Myocyte (in vitro differentiated cells): ENCODE measurements at places on chromosomes 2 and 18. TPM values are rescaled to one million over a fixed set of nuclear protein-coding genes. Genes with fewer than 3 reads are reported as not detected.

DNA sequence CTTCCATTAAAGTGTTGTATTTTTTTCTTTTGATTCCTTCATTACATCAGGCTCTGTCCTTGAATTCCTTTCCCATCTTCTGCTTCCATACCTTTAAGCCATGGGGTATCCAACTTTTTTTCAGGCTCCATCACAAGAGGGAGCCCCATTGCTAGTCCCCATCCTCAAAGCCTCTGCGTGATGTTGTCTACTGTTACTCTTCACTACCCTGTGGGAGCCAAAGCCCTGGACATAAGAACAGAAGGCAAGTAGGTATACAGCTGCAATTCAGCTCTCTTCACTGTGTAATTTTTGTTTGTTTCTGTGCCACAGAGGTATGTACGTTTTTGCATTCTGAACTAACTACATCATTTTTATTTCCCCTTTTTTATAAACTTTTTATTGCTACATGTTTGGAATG lies 36.6 kb upstream of the CCNYL1 start:
- DNase-seq = no peak

DNA sequence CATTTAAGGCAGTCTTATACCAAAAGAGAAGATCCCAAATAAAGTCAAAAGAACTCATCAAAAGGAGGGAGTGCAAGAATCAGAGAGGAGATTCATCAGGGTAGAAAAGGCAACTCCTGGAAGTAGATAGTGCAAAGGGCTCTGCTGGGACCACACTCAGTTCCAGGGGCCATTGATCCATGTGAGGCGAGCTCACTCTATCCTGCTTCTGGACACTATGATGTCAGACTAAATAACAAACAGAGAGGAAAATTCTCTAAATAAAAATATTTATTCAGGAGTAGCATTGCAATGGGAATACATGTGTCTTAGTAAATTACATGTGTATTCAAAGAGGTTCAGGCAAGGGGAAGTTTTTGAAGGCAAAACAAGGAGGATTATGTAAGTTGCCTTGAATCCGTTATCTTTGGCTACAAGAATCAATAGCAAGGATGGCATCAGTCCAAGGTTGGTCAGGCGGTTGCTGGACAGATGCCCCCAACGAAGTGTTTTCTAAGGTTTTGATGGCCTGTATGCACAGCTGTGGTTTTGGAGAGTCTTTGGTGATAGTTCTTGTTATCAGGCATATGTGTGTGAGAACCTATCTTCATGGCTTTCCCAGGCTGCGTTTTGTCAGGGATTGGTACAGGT lies 13.2 kb upstream of the SERPINB12 start:
- DNase-seq = no peak

GORASP2 gene
- 85.3 and 99.5 TPM in 2 replicates for total RNA-seq

TET3 gene
- total RNA-seq = 5.2 and 6.4 TPM in 2 replicates

DNA sequence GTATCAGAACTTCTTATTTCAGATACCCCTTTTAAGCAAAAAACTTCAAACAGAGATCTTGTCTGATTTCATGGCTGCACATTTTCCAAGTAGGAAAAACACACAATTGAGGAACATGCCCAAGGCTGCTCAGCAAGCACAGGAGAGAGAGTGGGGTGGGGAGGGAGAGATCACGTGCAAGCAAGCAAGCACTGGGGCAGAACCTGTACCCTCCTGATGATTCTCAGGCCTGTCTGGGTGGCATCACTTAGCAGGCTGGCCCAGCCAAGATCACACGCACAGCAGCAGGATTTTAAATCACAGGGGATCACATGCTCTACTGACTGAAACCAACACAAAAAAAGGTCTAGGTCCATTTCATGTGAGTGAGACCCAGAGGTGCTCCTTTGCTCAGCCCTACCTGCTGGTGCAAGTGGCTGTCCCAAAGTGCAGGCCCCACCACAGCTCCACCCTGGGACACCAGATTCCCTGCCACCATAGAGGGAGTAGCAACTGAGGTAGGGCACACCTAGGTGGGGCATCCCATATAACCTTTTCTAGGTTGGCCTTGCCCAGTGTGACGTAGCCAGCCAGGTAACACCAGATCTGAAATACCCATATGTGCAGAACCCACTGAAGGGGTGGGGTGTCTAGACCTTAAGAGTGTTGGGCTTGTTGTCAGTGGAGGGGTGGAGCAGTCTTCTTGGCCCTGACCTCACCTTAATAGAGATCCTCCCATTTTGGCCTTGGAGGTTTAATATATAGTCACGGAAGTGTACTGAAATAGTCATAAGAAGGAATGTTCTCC lies 1.8 kb upstream of the LYPD6B start:
- DNase-seq = no peak

- no peak for DNase-seq
These were observed 958.5 kb downstream of the DPP10 start for GRCh38 chr2:115400940-115401339.

CXCR1 gene
- total RNA-seq = not detected in 2 replicates

UGT1A8 gene
- not detected in 2 replicates for total RNA-seq

DNA sequence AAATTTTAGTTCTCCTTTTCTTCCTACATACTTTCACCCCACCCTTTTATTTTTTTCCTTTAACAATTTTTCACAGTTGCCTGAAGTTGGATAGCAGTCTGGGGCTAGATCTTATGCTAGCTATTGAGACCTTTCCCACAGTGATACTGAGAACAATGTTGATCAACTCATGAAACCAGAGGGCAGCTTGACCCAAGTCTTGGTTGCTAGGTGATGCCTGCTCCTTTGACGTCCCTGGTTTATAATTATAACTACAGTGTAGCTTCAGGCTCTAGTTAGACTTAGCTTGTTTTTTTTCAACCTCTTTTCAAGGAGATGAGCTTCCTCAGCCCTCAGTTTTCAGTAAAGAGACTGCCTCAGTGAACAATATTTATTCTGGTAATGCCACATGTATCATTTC lies 648.5 kb downstream of the IRS1 start:
- DNase-seq = peak; percentile 29

SCN3A gene
- total RNA-seq = 0.05 TPM in 1 of 2 replicates, not detected in the other

LBX2 gene
- total RNA-seq = 0.68 and 1.5 TPM in 2 replicates

ABHD1 gene
- total RNA-seq = not detected in 2 replicates

- DNase-seq = no peak
These were observed 71.9 kb downstream of the RNF152 start for GRCh38 chr18:61820882-61821281.

DNA sequence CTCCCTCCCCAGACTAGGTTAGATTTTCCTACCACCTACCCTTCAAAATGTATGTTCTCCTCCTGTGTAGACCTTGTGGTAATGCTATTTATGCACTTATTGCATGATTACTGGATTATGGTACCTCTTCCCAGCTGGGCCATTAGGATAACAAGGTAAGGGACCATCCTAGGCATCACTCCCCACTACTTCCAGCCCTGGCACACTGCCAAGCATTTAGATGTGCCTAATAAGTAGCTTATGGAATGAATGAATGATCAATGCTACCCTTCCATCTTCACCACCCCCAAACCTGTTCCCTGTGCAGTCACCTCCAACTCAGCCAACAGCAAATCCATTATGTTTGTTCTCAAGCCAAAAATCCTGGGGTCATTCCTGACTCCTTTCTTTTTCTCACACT lies 93.4 kb downstream of the C1QL2 start:
- DNase-seq = no peak

CCL20 gene
- total RNA-seq = not detected in 2 replicates

- DNase-seq = peak; percentile 21
These were observed 1234.4 kb downstream of the SUCLG1 start for GRCh38 chr2:83224591-83225200.
